Stimulated activated CD8-positive, alpha-beta memory T cell treated with anti-CD3 and anti-CD28 coated beads, Interleukin-4, amount 100 ng/mL, for 1 hour (primary cell): ENCODE measurements at places on chromosomes 7 and 10.
A peak's percentile ranks its signal among the peaks of the same experiment; 100 is the strongest.

DNA sequence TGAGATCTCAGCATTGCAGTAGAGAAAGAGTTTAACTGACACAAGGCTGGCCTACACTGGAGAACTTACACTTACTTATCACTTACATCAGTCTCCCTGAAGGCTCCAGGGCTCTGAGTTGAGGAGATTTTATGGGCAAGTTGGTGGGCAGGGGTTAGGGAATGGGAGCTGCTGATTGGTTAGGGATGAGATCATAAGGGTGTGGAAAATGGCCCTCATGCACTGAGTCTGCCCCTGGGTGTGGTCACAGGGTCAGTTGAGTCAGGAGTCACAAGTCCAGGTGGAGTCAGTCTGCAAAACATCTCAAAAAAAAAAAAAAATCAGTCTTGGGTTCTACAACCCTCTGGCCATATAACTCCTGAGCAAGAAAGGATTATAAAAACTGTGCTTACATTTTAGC lies 60.5 kb downstream of the PPP1R17 start:
- no peak for DNase-seq

GRCh38 chr7:35263396-35263795 lies 9.5 kb upstream of the TBX20 start:
- no peak for DNase-seq

DNA sequence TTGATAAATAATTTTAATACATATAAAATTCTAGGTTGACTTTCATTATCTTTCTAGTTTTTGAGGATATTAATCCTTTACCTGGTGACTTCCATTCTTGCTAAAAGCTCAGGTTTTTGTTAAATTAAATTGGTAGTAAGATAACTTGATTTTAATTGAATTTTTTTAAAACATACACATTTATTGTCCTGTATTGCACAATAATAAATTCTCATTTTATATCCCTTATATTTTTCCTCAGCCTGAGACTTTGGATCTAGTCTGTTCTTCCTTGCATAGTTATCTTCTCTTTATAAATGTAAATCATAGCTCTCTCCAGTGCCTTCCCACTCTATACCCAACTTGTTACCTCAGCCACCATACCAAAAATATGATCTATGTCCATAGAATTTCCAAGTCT lies 212.9 kb upstream of the CNTNAP2 start:
- DNase-seq, result no peak

DNA sequence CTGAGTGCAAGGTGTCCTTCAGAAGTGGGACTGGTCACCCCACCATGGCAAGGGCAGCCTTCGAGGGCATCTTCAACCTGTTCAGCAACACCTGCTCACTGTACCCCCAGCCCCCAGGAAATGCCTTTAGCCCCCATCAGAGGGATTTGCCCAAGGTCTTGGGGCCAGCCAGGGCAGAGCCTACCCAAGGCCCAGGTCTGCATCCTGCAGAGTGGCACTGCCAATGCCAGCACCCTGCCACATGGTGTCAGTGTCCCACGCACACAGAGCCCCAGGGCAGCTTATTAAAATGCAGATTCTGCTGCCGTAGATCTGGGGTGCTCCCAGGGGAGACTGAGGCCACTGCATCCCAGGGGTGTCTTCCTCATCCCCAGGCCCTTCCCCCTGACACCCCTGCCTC lies 106.2 kb upstream of the KCTD7 start:
- DNase-seq, result no peak

GRCh38 chr10:118592675-118593330 lies 2.6 kb downstream of the PRLHR start:
- no peak for DNase-seq

- DNase-seq, result no peak
Measured at GRCh38 chr7:112331492-112331891, 118.8 kb upstream of the IFRD1 start.

- DNase-seq, result no peak
Measured at GRCh38 chr10:114869520-114869892, 47.9 kb downstream of the FHIP2A start.

- DNase-seq, result no peak
Measured at GRCh38 chr10:28761084-28761846, 83.9 kb downstream of the BAMBI start.

- no peak for DNase-seq
Measured at GRCh38 chr10:122878799-122879338, 512 bp downstream of the FAM24B start.

DNA sequence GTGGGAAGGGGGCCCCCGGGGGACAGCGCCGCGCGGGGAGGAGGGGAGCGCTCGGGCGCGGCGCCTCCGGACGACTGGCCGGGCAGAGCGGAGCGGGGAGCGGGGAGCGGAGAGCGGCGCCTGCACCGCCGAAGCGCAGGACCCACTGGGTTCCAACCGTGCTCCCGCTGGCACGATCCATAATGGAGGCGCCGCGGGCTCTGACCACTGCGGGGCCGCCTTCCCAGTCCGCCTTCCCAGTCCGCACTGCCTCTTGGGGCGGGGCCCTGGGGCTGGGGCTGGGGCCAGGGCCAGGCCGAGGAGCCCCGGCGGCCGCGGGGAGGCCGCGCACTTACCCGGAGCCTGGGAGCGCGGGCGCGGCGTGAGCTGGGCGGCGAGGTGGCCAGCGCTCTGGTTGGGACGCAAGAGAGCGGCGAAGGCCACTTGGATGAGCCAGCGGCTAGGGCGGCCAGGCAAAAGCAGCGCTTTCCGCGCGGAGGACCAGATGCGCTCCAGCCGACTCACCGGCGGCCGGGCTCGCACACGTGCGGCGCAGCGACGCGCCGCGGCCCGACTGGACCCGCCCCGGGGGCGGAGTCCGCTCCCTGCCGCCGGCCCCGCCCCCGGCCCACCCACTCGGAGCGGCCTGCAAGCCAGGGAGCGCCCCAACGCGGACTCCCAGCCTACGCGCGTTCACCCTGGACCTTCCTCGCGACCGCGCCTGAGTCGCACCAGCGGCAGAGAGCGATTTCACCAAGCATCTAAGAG lies at the start of gene PUS7:
Gene PUS7, minus strand, starts transcription at position 555 of the 747 bp plus-strand sequence. CDS start 13,759 bp downstream, outside the sequence.
- peak; percentile 60 for DNase-seq

DNA sequence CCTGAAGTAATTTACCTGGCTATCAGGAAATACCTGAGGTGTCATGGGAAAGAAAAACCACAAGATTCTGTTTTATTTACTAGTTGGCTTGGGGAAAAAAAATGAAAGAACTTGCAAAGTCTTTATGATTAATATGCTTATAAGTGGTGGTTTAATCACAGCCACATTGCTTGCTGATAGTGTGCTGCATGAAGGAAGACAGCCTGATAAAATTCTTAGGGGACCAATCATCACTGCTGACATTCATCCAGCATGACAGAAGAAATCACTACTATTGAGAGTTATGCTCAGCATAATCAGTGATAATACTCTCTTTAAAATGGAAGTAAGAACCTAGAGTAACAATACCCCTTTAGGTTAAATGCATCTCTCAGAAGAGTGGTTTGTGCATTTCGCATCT lies 150.2 kb upstream of the LRRN3 start:
- DNase-seq, result no peak

DNA sequence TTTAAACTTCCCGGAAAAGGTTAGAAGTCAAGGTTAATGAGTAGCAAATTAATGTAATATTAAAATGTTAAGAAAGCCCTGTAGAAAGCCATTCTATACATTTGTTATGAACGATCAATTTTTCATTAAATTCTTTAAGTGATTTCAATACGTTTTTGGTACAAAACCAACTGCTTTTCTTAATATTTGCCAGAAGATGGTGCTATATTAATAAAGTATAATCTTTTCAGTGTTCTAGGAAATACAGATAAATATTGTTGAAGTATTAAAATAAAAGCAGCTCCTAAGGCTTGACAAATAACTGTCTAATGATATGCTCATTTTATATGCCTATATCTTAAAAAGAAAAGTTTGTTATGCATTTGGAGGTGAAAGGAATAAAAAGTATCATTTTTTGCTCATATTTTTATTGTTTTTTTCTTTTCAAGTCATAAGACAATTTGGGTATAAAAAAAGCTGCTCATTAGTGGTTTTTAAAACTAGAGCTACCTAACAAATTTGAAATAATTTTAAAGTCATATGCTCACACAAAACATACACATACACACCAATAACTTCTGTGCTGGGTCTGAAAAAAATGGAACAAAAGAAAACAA lies 130.3 kb upstream of the POT1 start:
- DNase-seq, result no peak

DNA sequence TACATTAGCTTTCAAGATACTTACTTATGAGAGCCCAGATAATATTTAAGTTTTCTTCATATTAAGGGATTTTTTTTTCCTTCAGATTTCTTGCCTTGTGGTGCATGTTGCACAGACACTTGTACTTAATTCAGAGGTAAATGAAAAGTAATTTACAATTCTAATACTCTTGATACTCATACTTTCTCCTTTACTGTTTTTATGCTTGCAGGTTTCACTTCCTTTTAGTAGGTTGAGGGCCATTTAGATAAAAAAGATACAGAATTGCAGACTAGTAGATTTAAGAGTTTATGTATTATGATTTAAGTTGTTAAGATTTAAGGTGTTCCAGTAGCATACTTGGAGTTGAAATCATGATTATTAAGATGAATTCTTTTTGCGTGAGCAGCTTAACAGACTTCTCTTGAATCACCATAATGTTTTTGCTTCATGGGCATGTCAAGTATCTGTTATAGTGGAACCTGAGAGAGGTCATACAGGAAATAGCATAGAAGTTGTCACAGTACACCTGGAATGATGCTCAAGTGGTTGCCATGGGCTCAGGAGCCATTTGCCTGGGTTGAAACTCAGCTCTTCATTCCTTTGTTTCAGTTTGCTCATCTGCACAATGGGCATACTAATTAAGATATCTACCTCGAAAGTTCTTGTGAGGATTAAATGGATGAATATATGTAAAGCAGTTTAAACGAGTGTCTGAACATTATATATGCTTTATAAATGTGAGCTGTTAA lies 174.8 kb upstream of the PRPS1L1 start:
- DNase-seq, result no peak

DNA sequence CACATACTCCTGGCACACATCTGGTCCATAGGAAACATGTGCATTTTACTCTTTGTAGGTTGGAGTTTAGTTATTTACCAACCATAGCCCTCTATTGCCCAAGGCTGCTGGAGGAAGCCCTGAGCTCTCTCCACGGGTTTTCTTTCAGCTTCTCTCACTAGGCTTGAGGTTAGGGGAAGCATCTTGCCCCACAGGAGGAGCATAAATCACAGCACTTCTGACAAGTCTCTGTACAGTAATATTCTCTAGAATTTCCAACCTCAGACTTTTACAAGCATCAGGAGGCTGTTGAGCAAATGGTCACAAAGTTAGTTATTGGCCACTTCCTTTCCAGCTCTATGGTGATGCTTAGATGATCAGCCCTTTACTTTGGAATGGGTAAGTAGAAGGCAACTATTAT lies 122.9 kb upstream of the GLI3 start:
- DNase-seq, result no peak

- DNase-seq, result no peak
Measured at GRCh38 chr7:73839743-73840714, 2.3 kb downstream of the METTL27 start.

DNA sequence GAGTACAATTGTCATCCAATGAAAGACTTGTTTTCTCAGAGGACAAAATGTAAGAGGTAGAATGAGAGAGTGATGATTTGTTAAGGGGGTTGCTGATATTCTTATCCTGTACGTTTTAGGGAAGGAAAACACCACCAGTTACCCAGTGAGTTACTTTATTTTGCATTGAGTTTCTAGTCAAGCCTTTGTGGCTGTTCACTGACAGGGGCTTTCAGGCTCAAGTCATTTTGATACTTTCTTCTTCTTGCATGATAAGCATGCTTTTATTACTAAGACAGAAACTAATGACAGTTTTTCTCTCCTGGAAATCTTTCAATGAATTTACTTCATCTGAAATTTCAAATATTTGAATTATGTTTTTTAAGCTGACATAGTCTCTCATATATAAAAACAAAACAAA lies 710.2 kb upstream of the POM121L12 start:
- no peak for DNase-seq

DNA sequence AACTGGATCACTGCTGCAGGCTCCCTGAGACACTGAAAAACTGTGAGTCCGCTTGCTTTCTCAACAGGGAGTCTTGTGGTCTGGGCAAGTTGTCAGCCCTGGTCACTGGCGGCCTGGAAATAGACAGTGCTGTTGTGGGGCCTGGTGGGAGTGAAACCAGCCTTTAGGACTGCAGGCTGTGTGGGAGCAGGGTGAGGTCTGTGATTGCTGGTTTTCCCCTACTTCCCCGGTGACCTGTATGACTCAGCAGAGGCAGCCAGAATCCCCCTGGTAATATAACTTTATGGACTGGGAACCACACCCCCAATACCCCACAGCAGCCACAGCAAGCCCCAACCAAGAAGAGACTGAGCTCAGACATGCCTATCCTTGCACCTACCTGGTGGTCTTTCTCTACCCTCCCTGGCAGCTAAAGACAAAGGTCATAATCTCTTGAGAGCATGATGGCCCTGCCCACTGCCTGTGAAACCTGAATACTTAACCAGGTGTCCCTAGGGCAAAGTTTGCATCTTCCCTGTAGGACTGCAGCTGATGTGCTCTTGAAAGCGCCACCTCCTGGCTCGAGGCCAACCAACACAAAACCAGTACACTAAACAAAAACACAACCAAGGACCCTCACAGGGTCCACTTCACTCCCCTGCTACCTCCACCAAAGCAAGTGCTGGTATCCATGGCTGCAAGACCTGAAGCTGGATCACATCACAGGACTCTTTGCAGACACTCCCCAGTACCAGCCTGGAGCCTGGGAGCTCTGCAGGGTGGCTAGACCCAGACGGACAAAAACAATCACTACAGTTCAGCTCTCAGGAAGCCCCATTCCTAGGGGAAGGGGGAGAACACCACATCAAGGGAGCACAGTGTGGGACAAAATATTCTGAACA lies 7.2 kb upstream of the ADAM22 start:
- no peak for DNase-seq

- no peak for DNase-seq
Measured at GRCh38 chr10:44281089-44281613, 103.7 kb downstream of the CXCL12 start.

GRCh38 chr7:20153999-20154398 lies 63.2 kb downstream of the MACC1 start:
- no peak for DNase-seq

DNA sequence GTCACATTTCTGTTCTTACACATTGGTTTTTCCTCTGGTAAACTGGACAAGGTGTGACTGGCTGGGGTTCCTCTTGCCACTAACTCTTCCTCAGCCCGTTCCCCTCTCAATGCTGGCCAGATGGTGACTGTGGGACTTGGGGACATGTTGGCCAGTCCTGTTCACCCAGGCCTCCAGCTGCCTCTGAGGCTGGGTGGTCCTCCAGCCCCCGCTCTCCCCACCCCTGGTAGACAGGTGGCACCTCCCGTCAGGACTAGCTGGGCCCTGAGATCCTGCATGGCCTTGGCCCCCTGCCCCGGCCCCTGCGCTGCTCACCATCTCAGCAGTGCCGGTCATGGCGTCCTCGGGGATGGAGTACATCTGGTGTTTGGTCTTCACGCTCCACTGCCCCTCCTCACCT lies 10.8 kb upstream of the MYL7 start:
- DNase-seq, result no peak

GRCh38 chr7:35736725-35737124 lies 41.8 kb upstream of the HERPUD2 start:
- no peak for DNase-seq

DNA sequence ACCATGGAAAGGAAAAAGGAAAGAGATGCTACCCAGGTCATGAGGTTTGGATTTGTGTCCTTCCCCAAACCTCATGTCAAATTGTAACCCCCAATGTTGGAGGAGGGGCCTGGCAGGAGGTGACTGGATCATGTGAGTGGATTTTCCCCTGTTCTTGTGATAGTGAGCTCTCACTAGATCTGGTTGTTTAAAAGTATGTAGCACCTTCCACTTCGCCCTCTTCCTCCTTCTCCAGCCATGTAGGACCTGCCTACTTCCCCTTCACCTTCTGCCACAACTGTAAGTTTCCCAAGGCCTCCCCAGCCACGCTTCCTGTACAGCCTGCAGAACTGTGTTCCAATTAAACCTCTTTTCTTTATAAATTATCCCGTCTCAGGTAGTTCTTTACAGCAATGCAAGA lies 113.9 kb downstream of the FAM107B start:
- DNase-seq, result no peak
